ENCODE measurements at places on chromosomes 16 and 17.

- no peak for DNase-seq
Measured at GRCh38 chr16:53646506-53646905, 57.2 kb downstream of the RPGRIP1L start.

GRCh38 chr17:75633486-75634375 is 497 bp downstream of the SMIM5 start:
- DNase-seq: peak; percentile 77

DNA sequence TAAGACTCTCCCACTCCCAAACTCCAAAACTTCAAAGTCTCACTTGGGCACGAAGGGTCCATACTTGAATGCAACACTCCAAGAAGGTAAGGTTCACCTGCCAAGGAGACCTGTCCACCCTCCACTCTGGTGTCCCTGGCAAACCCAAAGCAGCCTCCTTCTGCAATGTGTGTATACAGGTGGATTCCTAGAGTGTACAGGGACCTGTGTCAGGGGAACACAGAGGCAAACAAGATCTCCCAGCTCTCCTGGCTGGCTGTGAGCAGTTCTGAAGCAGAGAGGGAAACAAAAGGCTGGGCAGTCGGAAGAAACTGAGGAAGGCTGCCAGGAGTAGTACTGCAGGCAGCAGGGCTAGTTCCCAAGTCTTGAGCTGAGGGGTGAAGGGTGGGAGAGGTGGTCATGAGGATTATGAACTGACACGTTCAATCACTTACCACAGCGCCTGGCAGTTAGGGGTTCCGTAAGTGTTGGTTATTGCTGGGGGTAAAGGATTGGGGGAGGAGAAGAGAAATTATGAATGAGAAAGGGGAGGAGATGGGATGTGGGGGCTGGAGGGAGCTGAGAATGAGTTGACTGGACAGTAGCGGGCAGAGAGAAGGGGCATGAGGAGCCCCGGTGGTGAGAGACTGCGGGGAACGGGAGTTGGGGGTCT is 795 bp downstream of the KCTD13 start:
- DNase-seq: no peak

DNA sequence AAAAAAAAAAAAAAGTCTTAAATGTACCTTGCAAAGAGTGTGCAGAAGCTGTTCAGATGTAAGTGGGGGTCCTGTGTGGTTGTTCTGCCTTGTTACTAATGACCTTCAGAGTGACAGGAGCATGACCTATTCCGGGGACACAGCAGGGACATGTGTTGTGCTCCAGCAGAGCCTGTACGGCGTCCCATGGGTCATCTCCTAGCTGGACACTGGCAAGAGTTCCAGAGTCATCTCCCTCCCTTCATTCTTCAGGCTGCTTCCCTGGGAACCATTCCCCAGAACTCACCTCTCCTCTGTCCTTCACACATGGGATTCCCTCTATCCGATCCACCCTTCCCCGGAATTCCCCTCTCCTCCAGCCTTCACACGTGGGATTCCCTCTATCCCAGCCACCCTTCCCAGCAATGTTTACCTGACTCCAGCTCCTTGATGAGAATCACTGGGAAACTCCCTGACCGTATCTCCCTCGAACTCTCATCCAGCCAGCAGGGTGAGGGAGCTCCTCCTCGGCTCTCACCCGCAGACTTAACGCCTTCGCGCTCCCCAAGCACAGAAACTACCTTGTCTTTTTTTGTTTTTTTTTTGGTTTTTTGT is 85.8 kb downstream of the MRM3 start:
- no peak for DNase-seq

DNA sequence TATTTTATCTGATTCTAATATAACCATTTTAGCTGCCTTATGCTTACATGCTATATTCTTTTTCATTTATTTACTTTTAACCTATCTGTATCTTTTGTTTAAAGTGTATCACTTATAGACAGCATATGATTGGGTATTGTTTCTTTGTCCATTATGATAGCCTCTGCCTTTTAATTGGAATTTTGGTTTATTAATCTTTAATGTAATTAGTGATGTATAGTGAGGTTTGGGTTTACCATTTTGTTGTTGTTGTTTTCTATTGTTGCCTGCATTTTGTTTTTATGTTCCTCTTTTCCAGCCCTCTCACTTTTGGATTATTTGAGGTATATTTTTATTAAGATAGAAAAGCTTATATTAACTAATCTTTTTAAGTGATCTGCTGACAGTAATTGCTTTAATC is 59.4 kb downstream of the NLK start:
- DNase-seq: no peak

GRCh38 chr17:81244358-81245023 is 5.4 kb downstream of the NDUFAF8 start:
- no peak for DNase-seq

GRCh38 chr17:54900457-54901229 is at the start of gene TOM1L1:
TSS of gene TOM1L1 (plus strand) at chr17:54900852. CDS start at chr17:54900866, 14 bp downstream.
- no peak for DNase-seq

DNA sequence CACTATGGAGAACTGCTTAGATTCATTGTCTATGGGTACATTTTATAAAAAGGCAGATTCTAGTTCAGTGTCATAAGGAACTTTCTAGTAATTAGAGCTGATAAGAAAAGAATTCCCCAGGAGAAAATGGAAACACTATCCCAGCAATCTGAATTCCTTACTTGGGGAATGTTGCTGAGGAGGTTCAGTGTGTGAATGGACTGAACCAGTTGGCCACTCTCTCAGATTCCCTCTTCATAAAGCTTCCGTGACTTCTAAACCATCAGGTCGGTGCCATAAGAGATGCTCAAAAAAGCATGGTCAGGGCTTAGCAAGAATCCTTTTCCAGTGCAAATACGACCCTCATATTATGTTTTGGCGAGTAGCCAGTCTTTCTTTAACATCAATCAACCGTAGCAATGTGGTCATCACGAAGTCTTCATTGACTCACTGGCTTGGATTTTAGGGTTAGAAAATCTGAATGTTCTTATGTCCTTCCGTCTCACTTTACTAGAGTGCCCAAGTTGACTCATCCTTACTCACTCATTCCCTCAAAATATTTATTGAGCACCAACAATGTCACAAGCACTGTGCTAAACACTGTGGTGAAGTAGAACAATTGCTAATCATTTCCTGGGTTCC is 102.7 kb upstream of the HLF start:
- DNase-seq: peak; percentile 24

DNA sequence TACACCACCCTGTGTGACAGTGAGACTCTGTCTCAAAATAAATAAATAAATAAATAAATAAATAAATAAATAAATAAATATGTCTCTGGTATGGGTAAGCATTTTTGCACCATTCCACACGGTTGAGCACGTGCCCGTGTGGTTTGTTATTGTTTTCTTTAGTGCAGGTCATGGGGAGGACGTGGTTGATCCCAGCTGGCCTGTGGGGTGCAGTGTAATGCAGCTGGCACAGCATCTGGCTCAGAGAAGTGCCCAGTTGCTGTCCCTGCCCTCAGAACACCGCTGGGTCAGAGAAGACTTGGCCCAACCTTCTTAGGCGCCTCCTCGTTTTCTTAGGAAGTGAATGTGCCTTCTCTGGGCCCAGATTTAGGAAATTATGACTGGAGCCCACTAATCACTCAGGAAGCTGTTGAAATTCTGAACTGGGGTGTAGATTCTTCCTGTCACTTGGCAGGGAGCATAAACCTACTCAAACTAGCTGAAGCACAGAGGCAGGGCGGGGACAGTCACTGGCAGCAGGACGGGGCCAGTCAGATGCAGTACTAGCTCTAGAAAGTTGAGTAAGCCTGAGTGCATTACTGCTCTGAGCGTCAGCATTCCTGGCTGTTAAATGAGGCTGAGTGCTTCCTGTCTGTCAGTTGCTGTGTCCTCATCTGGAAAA is 85.9 kb downstream of the SNX29 start:
- peak; percentile 29 for DNase-seq

- no peak for DNase-seq
Measured at GRCh38 chr16:78368121-78369102, 269.0 kb downstream of the WWOX start.

DNA sequence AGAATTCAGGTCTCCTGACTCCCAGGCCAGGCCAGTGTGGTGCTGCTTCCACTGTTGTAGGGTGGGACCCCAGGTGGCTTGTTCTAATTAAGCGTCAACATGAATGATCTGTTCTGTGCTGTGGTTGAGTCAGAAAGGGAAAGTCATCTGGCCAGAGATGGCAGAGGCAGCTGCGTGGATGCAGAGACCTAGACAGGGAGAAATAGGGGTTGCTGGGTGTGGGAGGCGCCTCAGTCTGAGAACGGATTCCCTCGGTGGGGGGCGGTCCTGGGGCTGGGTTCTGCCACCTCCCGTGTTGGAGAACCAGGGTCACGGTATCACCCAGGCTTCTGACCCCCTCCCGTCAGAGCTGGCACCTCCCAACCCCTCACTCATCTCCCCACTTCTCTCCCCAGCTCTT is 5.6 kb downstream of the FBRS start:
- no peak for DNase-seq

DNA sequence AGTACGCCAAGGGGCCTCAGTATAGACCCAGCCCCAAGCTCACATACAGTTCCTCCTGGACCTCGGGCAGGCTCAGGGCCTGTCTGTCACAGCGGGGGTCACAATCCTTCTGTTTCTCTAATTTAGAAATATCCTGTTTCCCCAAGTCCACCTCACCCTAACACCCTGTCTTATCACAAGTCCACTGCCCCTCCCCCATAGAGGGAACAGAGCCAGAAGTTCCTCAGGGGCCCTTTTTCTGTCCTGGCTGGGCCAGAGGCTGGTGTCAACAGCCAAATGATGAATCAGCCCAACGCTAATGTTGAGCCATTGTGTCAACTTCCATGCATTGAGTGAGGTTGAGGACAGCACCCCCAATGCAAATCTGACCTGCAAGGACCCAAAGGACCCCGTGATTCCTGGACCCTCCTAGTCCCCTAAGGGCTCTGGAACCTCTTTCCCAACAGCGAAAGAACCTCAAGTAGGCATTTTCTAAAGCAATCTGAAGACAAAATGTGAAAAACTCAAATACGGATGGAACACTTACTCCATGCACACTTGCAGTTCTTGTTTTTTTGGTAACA is 58.6 kb downstream of the PECAM1 start:
- DNase-seq: no peak

DNA sequence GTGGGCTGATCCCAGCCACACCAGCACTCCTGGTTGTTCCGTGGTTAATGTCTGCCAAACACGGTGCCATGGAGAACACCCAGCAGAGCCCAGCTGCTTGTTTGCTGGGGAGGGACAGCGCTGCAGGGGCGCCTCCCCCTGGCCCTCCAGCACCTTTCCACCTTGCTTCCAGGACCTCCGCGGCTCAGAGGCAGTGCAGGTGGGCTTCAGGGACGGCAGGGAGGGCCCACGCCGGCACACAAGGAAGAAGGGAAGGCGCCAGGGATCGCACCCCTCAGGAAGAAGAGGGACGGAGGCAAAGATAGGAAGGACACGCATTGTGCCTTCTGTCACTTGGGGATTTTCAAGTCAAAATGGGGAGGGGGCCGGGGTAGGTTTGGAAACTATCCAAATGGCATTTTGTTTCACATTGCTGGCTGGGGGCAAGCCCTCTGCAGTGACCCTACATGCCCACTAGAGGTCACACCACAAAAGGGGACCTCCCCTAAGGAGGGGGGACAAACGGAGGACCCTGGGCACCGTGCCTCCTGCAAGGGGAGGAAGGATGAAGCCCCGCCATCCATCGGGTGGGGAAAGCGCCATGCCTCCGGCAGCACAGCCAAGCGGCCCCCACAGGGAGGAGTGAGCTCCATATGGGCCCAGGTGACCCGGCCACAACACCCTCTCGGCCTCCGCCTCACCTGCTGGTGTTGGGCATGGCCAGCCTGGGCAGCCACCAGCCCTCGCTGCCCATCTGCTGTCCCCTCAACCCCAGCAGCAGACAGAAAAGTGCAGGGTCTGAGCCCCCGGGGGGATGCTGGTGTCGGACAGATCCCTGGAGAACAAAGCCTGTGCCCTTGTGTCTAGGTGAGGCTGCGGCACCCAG is 7.5 kb upstream of the C16orf95 start:
- DNase-seq: no peak

DNA sequence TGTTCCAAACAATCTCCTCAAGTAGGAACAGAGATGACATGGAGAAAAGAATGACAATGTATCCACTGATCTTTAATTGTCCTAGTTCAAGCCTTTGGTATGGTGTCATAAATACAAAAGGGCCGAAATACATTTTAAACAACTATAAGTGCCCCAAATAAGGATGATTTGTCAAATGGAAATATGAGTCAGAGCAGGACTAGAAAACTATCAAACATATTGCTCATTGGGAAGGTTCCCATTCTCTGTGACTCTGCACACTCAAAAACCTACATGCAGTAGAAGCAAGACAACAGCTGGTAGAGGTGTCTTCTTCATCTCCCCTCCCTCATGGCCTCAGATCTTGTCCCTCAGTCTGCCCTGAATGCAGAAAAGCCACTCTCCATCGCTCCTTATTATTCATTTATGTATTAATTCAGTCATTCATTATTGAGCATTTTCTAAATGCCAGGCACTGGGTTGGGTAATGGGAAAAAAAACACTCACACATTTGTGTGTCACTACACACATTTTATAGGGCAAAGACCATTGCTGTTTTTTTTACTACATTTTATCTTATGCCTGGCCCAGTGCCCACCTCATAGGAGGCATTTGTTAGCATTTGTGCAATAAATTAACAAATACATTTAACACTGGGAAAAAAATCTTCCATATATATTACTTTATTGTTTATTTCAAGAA is 10.1 kb downstream of the CA10 start:
- no peak for DNase-seq

DNA sequence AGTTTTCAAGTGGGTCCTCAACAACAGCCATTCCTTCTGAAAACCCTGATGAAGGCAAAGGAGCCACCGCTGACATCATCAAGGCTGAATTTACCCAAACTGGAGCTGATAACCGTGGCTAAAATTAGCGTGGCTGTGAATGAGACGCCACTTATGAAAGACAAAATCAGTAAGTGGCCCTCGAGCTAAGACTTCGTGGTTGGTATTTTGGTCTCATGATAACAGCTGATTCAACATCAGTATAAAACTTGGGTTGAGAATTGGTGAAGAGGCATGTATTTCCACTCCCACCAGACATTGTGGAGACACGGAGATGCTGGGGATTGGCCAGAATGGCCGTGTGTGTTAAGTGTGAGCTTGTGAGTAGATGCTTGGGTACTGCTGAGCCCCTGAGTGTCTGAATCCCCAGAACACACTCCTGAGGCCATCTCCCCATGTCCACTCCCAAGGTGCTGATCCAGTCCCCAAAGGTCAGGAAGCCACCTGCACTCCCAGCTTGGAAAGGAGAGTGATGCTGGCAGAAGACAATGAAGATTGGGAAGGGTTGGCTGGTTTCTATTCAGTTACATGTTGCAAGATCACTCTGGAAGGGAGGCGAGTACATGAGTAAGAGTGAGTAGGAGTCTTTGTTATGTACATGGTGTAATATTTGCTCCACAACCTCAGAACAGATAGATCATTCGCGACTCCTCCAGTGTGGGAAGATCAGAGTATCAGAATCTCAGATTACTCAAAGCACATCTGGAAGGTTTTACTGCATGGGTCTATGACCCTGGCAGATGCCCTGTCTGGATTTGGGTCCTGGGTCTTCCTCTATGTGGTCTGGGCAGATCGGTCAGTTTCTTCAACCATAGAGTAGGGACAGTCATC is 207.7 kb downstream of the HS3ST3A1 start:
- DNase-seq: no peak

DNA sequence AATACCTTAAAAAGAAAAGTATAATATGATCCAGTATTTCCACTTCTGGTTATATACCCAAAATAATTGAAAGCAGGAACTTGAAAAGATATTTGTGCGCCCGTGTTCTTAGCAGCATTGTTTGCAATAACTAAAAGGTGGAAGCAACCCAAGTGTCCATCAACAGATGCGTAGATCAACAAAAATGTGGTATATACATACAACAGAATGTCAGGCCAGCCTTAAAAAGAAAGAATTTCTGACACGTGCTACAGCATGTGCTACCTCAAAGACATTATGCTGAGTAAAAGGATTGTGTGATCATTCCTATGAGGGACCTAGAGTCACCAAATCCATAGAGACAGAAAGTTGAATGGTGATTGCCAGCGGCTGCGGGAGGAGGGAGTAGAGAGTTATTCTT is 133.1 kb downstream of the SPECC1 start:
- DNase-seq: no peak

Data from brain pericyte (primary cell).